ENCODE measurements at places on chromosomes 6 and 20. TPM values are rescaled to one million over a fixed set of nuclear protein-coding genes. Genes with fewer than 3 reads are reported as not detected.

GRCh38 chr6:53648184-53648943 lies 17.2 kb downstream of the KLHL31 start:
- DNase-seq: no peak
- no peak overlapping the region for H3K4me3 ChIP-seq
- H3K36me3 ChIP-seq: no peaks in the 10 kb centered on the region

GRCh38 chr20:38211200-38212097 lies 46.4 kb upstream of the TGM2 start:
- H3K36me3 ChIP-seq: no peaks in the 10 kb centered on the region
- H3K4me1 ChIP-seq: peaks cover 21% of the 10 kb centered on the region

DNA sequence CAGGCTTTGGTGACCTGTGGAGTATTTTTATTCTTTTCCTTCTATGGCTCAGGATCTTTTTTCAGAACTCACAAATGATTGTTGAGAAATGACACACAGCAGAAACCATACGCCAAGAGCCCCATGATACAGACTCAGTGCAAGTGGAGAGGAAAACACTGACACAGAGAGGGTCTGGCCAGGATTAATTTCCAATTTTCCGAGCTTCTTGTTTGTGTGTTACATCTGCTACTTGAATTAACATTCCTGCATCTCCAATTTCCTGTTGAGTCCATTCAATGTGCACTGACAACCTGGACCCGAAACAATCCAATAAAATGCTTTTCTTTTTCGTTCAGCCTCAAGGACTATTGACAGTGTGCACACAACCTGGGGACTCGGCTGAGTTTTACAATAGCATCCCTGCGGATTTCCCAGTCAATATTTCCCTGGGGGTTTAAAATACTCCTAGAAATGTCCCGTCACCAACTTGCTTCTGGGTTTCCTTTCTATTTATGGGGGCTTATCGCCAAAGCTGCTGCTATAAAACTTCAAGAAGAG lies 4.9 kb upstream of the MLN start:
- H3K4me1 ChIP-seq: no peaks in the 10 kb centered on the region
- peaks cover 50% of the 10 kb centered on the region for H3K27me3 ChIP-seq
- DNase-seq: no peak
- H3K27ac ChIP-seq: no peak overlapping the region
- no peak overlapping the region for H3K4me3 ChIP-seq

SYCP2L gene
- 0.36 TPM for total RNA-seq

AP5S1 gene
- total RNA-seq: 25.3 TPM

MUCL3 gene
- not detected for total RNA-seq

CST7 gene
- not detected for total RNA-seq

MYB gene
- total RNA-seq: 0.36 TPM

OPN5 gene
- not detected for total RNA-seq

Measured in osteoblast (primary cell).